Ovary (tissue), 10 donors: ENCODE measurements at places on chromosomes 11 and 22. TPM values are rescaled to one million over a fixed set of nuclear protein-coding genes. Genes with fewer than 3 reads are reported as not detected.

Gene INS
- not detected for polyA plus RNA-seq

Gene PARVG
- polyA plus RNA-seq: 2.9 TPM

Gene PGA5
- 0.27 TPM for polyA plus RNA-seq

Gene ALX4
- 0.01 TPM for polyA plus RNA-seq

Gene WBP2NL
- 0.48 TPM for polyA plus RNA-seq

Gene DMC1
- 2.1 TPM for polyA plus RNA-seq

Gene ZC3H12C
- 7.5 TPM for polyA plus RNA-seq

Gene CCDC81
- 2.0 TPM for polyA plus RNA-seq

Gene TRIM34
- 16.6 TPM for polyA plus RNA-seq

Gene C22orf31
- 0.20 TPM for polyA plus RNA-seq

Gene FBLN1
- polyA plus RNA-seq: 196 TPM

Gene CRYAB
- polyA plus RNA-seq: 301 TPM

Gene CSF2RB
- 0.96 TPM for polyA plus RNA-seq

Gene TRIM51
- polyA plus RNA-seq: not detected

Gene LUZP2
- 0.04 TPM for polyA plus RNA-seq

Gene MMP11
- 11.4 TPM for polyA plus RNA-seq

Gene SLC22A6
- not detected for polyA plus RNA-seq

Gene TENM4
- 11.0 TPM for polyA plus RNA-seq

Gene MS4A15
- polyA plus RNA-seq: 0.15 TPM

Gene FAM181B
- 1.2 TPM for polyA plus RNA-seq

Gene ARVCF
- polyA plus RNA-seq: 17.4 TPM

Gene TBX1
- polyA plus RNA-seq: 1.2 TPM

Gene CCDC86
- polyA plus RNA-seq: 16.4 TPM

Gene SAA4
- polyA plus RNA-seq: not detected

Gene OR5P2
- polyA plus RNA-seq: not detected

Gene SSH3
- 32.1 TPM for polyA plus RNA-seq

Gene POLD4
- 87.8 TPM for polyA plus RNA-seq

Gene BTBD18
- 0.02 TPM for polyA plus RNA-seq

Gene MS4A6A
- polyA plus RNA-seq: 150 TPM

Gene GP1BB
- 3.7 TPM for polyA plus RNA-seq

Gene YPEL4
- polyA plus RNA-seq: 15.3 TPM
